ENCODE measurements at places on chromosomes 5 and 9.

- DNase-seq, result no peak
These were observed 446.2 kb upstream of the RIOK2 start for GRCh38 chr5:97629276-97629675.

- no peak for DNase-seq
These were observed 49.3 kb downstream of the RASGEF1C start for GRCh38 chr5:180159756-180160155.

GRCh38 chr9:75039801-75040200 lies 11.7 kb upstream of the CARNMT1 start:
- no peak for DNase-seq

DNA sequence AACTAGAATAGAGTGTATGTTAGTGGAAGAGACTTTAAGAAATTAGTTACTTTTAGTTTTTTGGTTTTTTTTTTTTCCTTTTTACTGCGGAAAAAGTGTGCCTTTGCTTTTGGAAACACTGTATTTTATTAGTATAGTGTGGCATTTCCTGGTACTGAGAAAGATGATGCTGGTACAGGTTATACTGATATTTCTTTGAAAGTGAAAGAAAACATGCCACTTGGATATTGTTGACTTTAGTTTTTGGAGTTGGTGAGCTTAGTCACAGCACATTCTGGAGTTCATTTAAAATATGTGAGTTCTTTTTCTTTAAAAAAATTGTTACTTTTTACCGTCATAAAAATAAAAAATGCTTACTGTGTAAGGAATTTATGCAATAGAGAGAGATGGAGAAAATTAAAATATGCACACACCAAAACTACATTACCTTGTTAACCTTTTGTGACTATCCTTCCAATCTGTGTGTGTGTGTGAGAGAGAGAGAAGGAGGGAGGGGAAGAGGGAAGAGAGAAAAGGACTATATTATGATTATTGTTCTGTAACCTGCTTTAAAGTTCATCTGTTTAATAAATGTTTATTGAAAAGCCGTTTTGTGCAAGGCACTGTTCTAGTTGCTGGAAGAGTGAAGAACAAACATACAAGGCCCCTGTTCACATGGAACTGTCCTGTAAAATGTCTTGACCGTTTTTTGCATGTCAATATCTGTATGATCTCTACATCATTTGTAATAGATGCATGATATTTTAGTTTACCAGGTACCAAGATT lies 1.9 kb downstream of the UGCG start:
- no peak for DNase-seq

- no peak for DNase-seq
These were observed 159.0 kb downstream of the HACD4 start for GRCh38 chr9:20872340-20872977.

- no peak for DNase-seq
These were observed 521 bp upstream of the SLIT3 start for GRCh38 chr5:169301386-169301934.

GRCh38 chr9:68969538-68969937 lies 44.4 kb downstream of the PRKACG start:
- no peak for DNase-seq

- DNase-seq, result no peak
These were observed 22.3 kb downstream of the GLIS3 start for GRCh38 chr9:4277531-4277991.

DNA sequence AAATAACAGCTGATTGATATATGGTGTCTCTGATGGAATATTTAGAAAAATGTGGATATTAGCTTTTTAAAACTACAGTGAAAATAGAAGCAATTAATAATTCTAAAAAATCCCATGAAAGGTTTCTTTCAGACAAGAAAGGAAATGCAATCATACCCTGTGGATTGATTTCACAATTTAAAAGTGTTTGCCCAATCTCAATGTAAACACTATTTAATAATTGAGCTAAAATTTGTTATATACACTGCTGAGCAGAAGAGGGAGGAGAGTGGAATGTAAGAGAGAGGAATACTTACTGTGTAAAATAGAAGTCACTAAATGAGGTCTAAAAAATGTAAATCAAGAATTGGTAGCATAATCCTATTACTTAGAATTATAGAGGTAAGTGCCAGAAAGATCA lies 76.9 kb downstream of the FEM1C start:
- DNase-seq, result no peak

- DNase-seq, result no peak
These were observed 92.8 kb upstream of the LRRTM2 start for GRCh38 chr5:138967791-138968448.

DNA sequence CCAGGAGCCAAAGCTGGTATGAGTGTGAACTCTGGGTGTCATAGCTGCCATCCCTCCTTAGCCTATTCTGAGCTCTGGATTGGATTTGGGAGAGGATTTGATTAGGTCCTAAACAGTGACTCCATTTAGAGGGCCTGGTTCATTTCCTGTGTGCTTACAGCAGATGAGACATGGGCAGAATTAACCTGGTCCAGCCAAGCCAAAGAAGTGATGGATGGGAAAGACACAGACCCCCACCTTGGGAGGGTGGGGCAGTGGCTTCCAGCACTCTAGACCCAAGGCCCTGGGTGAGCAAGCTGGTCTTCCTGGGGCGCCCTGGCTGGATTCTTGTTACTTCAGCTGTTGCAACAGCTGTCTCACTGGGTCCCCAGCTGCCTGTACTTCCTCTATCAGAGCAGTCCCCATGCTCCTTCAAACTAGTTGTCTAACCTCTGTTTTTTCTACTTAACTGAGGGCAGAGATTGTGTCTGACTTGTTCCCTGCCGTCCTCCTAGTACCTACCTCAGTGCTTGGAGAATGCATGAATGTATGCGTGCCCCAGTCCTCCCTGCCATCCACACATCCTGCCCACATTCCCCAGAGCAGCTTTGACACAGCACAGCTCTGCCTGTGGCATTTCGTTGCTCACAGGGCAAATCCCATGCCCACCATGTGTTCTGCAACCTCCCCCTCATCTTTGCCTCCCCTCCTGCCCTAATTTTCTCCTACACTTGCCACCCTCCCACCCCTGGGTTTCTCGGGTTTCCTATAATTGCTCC lies 115.9 kb downstream of the RGS3 start:
- no peak for DNase-seq

All from stimulated activated CD4-positive, alpha-beta T cell treated with anti-CD3 and anti-CD28 coated beads, Interleukin-2, amount 100 ng/mL, for 24 hours (primary cell).